KBM-7 (cell line): ENCODE measurements at places on chromosomes 5 and 9.
A peak's percentile ranks its signal among the peaks of the same experiment; 100 is the strongest.

- no peak for DNase-seq
Observed at GRCh38 chr9:124137009-124137943, 120.5 kb upstream of the NEK6 start.

DNA sequence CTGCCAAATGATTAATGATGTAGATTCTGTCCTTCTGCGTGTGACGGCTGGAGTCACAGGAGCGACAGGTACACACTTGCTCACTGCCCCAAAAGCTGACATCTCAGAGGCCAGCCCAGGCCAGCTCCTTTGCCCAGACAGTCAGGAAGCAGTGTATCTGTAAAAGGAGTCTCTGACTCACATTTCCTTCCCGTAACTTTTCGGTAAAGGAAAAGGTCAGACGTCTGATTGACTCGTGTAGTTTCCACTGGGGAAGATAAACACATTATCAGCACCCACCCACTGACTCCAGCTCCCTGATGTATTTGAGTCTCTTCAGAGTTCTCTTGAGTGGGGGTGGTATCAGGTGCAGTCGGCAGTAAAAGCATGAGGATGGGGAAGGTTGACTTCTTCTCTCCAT lies 64.4 kb upstream of the WWC1 start:
- DNase-seq: no peak

GRCh38 chr9:98427491-98427890 lies 172.0 kb upstream of the TBC1D2 start:
- DNase-seq: no peak

DNA sequence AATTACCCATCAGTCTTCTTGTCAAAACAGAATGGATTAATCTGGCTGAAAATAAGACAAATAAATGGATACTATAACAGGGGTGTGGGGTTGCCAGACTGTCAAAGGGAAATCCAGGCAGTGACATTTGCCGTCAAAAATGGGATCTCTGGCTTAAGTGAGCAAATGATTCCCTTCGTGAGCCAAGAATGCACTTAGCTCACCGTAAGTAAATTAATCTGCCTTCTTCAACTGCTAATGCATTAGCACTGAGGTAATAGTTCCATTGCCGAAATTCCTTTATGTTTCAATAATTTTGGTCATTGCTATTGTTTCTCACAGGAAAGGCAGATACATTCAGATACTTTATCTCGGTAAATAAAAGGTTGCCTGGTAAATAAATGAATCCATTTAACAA lies 377.8 kb downstream of the KIAA0825 start:
- no peak for DNase-seq

DNA sequence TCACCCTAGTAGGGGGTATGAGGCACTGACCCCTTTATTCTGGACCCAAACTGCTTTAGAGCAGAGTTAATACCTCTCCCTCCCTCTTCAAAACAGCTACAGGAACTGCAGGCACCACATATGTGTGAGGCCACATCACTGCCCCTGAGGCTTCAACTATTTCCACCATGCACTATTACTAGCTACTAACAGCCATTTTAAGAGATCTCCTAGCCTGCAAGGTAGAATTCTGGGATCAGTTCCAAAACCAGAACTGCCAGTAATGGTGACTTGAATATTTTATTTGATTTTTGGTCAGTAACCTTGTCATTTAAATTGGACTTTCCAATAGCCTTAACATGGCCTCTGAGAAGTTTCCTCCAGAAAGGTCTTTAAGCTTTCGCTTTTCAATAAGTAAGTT lies 55.3 kb upstream of the FSD1L start:
- no peak for DNase-seq

DNA sequence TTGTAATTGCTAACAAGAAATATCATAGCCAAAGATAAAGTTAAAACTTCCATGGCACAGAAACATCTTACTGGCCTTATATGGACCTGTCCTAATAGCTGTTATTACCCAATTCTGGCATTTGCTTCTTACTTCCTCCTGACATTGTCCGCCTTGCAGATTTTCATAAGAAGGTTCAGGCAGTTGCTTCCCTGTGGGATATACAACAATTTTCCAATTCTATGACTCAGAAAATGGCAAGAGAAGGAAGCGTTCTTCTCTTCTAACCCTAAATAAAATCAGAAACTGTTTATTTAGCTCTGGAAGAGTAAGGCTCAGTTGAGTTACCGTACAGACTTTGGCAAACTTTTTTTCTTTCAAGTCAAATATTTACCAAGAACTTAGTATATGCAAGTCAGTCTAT lies 1.7 kb downstream of the PRKAA1 start:
- peak; percentile 21 for DNase-seq

- peak; percentile 97 for DNase-seq
Observed at GRCh38 chr5:150081541-150082283, 4.6 kb downstream of the CSF1R start.

DNA sequence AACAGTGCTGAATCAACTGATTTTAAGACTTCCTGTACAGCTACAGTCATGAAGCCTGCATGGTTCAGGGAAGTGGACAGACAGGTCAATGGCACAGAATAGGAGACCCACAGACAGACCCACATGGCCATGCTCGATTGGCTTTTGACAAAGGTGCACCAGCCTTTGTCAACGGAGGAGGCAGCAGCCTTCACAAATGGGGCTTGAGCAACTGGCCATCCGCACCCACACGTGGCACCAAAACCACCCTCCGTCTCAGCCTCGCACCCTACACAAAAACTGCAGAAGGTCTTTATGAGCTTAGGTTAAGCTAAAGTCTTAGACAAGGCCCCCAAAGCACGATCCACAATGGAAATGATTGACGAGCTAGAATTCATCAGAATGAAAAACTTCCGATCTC lies 59.5 kb upstream of the UBAC1 start:
- no peak for DNase-seq

- no peak for DNase-seq
Observed at GRCh38 chr5:108634010-108634616, 113.6 kb upstream of the FER start.

GRCh38 chr5:38871058-38871605 lies 25.3 kb downstream of the OSMR start:
- DNase-seq: no peak

DNA sequence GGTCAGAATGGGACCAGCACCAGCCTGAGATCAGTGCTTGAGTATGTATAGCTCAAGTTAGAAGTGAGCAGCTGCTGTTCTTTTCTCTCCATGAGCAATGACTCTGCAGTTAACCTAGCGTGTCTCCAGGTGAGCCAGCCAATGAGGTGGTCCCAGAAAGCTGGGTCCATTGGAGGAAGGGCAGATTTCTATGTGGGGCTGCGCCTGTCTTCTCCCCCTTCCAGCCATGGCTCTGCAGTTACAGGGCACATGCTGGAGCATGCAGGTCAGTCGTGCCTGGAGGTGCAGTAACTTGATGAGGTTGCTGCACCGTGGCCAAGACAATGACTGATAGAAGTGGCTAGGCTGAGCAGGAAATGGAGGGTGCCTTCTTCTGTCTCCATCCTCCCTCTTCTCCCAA lies 29.6 kb upstream of the CXCL14 start:
- no peak for DNase-seq

- DNase-seq: no peak
Observed at GRCh38 chr9:128138001-128138400, 10.5 kb upstream of the PTGES2 start.

DNA sequence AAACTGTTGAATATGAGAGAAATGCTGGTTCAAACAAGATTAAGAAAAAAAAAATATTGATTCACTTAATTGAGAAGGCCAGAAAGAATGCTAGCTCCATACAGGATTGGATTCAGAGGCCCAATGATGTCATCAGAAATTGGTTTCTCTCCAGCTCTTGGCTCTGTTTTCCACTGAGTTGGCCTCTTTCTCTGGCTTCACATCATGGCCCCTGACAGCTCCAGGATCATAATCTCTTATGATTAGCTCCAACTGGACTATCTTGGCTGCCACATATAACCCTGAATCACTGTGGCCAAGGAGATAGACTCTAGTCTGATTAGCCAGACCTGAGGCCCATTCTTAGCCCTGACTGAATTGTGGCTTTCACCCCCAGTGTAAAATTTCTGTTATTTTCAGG lies 244.7 kb upstream of the GRAMD2B start:
- no peak for DNase-seq

DNA sequence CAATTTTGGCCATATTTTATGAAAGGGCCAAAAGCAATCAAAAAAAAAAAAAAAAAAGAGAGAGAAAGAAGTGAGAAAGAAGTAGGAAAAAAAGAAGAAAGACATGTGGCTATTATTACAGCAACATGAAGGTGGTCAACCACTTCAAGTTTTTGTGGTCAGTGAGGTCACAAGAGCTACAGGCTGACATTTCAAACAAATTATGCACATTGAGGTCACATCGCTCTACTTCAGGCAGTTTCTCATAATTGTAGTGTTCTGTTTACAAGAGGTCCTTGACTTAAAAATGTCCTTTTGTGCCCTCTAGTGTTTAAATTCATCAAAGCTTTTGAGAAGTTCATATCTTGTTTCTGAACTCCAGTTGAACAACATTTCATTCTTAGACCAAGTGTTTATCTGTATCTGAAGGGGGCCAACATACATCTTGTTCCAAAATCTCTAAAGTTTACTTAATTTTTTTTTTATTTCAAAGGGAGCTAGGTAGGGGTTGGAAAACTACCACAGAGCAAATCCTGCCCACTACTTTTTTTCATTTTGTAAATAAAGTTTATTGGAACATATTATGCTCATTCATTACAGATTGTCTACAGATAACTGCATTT lies 513.1 kb downstream of the PDE4D start:
- peak; percentile 83 for DNase-seq

GRCh38 chr5:148999741-149000140 lies 63.1 kb downstream of the SH3TC2 start:
- DNase-seq: no peak
